ENCODE measurements at places on chromosomes 3 and 15.
A peak's percentile ranks its signal among the peaks of the same experiment; 100 is the strongest.

DNA sequence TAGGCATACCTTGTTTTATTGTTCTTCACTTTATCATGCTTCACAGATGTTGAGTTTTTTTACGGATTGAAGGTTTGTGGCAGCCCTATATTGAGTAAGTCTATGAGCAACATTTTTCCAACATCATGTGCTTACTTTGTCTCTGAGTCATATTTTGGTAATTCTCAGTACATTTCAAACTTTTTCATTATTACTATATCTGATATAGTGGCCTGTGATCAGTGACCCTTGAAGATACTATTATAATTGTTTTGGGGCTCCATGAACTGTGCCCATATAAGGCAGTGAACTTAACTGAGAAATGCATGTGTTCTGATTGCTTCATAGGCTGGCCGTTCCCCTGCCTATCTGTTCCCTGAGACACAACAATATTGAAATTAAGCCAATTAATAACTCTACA, 42.8 kb upstream of the NSMCE3 start:
- no peak for DNase-seq

GRCh38 chr3:190092250-190092649, 28.4 kb downstream of the P3H2 start:
- no peak for DNase-seq

DNA sequence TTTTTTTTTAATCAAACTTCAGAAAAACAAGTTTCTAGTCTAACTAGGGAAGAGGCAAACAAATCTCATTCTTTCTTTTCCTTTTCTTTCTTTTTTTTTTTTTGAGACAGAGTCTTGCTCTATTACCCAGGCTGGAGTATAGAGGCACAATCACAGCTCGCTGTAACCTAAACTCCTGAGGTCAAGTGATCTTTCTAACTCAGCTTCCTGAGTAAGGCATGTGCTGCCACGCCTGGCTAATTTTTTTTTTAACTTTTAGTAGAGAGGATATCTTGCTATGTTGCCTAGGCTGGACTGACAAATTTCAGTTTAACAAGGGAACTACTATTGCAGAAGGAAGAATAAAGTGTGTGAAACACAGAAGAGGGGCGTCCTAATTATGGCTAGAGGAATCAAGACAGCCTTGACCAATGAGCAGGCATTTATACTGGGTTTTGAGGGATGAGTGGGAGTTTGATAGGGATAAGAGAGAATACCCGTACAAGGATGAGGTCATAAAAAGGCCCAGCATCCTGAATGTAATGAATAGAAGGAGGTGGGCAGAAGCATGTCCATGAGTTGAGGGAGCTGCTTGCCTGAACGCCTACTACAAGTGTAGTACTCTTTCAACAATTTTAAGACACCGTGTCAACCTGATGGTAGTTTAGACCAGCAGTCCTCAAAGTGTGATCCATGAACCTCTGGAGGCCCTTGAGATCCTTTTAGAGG, 6.7 kb upstream of the ZFAND6 start:
- no peak for DNase-seq

DNA sequence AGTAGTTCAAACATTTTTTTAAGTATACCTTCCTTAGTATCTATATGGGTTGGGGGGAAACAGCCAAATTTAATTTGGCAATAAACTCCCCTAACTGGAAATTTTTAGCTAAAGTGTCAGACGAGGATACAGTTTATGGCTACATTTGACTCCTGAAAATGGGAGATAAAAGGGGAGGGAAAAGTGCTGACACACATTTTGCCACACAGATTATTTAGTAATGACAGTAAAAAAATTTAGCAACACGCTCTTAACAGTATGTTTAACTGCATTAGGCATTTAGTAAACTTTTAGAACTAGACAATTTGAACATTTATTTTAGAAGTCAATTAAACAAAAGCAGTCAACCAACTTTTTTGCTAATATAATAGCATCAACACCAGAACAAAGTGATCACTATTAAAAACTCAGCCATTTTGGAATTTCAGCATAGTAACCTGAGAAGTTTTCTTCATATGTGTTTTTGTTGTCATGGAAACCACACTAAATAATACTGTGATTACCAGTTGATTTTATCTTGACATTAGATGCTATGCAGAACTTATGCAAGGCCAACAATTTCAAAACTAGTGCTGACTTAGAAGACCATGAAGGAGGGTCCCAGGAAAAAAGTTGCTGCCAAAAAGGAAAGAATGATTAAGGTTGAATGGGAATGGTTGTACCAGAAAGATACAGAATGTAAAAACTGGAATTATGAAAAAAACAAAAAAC, 47.0 kb upstream of the TFG start:
- DNase-seq, result no peak

GRCh38 chr15:90869601-90870353, 1.4 kb downstream of the FURIN start:
- DNase-seq, result peak; percentile 46

DNA sequence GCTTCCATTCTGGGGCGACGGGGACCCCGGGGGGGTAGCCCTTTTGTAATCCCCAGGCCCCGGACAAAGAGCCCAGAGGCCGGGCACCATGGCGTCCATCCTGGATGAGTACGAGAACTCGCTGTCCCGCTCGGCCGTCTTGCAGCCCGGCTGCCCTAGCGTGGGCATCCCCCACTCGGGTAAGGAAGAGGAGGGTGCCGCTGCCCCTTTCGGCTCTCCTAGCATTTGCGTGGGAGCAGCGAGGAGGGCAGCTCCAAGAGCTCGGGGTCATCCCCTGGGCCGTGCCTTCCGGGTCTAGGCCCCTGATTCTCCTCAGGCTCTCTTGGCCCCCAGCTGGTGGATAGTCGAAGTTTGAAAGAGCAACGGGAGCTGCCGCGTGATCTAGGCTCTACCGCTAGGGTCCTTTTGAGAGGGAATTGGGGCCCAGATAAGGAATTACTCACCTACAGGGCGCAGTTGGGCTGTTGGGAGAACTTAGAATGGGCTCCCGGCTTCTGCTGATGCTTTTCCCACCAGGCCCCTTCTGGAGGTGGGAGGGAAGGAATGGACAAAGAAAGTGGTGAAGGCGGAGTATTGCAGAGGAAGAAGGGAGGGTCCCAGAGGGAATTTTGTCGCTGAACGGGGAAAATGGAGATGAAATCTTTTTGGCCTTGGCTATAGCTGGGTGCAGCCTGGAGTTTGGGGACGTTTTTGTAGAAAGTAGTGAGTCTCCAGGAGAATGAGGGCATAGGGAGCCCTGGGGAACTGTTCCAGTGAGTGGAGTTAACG, 615 bp downstream of the VPS18 start:
- DNase-seq, result peak; percentile 37

- DNase-seq, result no peak
Measured at GRCh38 chr3:128946411-128946810, 47.5 kb downstream of the CFAP92 start.

- no peak for DNase-seq
Measured at GRCh38 chr3:27963519-27963918, 241.4 kb upstream of the EOMES start.

DNA sequence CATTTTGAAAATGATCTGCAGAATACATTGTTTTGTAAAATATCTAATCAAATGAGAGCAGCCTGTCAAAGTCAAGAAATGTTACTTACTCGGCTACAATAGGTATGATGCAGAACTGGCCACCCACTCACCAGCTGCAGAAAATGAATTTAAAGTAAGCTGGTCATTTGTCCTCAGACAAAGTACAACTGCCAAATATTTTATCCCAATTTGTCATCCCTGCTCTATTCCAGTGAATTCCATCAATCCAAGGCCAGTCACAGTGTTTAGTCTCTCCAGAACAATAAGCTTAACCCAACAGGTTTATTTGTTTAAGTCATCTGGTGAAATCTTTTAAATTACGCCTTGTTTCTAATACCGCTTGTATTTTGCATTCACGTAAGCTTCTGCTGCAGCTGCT, 46.6 kb upstream of the TCF12 start:
- no peak for DNase-seq

- no peak for DNase-seq
Measured at GRCh38 chr3:76859596-76859995, 180.3 kb upstream of the ROBO2 start.

- DNase-seq, result no peak
Measured at GRCh38 chr3:158710601-158711000, 21.7 kb downstream of the RARRES1 start.

DNA sequence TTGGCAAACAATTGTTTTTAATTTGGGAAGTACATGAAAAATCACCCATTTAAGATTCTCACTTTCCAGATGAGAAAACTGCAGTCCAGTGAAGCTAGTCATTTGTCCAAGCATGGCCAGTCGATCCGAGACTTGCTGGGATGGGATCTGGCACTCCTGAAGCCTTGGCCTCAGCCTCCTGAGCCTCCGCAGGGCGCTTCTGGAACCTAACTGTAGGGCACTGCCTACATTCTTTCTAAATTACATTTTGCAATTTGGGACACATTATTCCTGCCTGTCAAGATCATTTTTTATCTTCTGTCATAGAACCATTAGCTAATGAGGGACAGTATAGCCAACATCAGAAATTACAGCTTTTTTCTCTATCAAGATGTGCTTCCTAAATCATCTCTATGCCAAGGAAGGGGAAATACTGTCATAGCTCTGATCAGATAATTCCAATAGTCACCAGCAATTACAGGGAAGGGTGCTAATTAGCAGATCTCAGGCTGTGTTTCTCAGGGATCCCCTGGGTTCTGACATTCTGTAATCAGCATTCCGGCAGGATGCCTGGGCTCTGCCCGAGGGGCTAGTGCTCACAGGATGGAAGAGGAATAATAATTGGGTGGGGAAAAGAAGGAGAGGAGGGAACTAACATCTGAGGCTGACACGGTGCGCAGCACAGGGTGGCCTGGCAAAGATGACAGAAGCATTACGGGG, 28.3 kb downstream of the ANAPC13 start:
- no peak for DNase-seq

GRCh38 chr3:8497582-8497981, 4.0 kb upstream of the LMCD1 start:
- no peak for DNase-seq

- DNase-seq, result no peak
Measured at GRCh38 chr3:120622870-120623726, 27.0 kb downstream of the NDUFB4 start.

GRCh38 chr3:117442566-117442965, 733.0 kb downstream of the TUSC7 start:
- no peak for DNase-seq

DNA sequence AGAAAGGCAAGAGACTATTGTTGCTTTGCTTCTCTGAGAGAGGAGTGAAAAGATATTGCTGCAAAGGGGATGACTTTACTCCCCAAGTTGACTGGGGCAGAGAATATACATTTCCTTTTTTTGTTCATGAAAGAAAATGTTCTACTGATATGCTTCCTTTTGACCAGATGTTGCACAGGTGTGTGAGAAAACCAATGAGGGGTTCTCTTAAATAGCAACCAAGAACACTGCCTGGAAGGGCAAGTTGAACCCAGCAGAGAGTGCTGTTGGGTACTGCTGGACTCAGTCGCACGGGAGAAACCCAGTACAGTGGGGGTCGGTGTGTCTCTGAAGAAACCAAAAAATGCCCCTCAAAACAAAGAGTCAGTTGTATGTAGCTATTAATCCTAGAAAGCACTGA, 101.2 kb downstream of the CHST2 start:
- DNase-seq, result no peak

- DNase-seq, result no peak
Measured at GRCh38 chr3:132486099-132486498, 68.8 kb downstream of the DNAJC13 start.

All from stimulated activated CD4-positive, alpha-beta T cell treated with anti-CD3 and anti-CD28 coated beads, Interleukin-12 subunit alpha, Interleukin-12 subunit beta, amount 100 ng/mL, for 4 hours (primary cell).